Uterus (tissue), 4 donors: ENCODE measurements at places on chromosomes 2 and 18. TPM values are rescaled to one million over a fixed set of nuclear protein-coding genes. Genes with fewer than 3 reads are reported as not detected.

- no peak for DNase-seq
These were observed 3.6 kb downstream of the METTL21A start for GRCh38 chr2:207621501-207622039.

GRCh38 chr2:227341553-227341952, 16.5 kb downstream of the MFF start:
- DNase-seq: no peak

DNA sequence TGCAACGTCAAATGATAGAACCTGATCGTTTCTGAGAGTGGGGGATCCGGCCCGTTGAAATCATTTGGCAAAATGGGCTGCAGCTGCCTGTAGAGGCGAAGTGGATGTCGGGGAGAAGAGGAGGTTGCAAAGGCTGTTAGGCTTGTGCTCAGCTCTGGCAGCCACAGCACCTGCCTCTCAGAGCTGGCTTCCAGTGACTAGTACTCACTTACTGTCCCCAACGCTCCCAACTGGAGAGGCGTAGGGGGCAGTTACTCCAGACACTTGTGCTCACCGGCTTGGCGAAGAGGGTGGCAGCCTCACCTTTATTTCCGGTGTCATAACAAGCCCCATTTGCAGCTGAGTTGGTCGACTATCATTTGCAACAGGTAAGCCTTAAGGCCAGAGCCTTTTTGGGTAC, 37.9 kb downstream of the NCK2 start:
- no peak for DNase-seq

- DNase-seq: no peak
These were observed 736 bp downstream of the ZSCAN30 start for GRCh38 chr18:35289293-35289692.

DNA sequence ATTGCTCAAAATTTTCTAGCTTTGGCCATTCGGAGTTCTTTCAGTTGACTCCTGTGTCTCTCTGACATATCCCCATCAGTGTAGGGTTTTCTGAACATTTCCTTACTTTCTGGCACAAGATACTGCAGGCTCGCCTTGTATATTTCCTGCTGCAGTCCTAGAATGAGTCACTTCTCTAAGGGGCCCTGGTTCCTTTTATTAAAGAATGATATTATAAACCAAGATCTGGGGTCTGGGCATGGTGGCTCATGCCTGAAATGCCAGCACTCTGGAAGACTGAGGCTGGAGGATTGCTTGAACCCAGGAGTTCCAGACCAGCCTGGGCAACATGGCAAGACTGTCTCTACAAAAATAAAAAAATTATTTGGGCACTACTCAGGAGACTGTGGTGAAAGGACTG, 3.0 kb upstream of the RPL37A start:
- DNase-seq: no peak

Gene SIX2
- not detected for total RNA-seq
